ENCODE measurements at places on chromosomes 1 and 21.

GRCh38 chr1:19312782-19313635 is 883 bp downstream of the SLC66A1 start:
- no peak for DNase-seq

- DNase-seq = peak; percentile 49
Measured at GRCh38 chr1:31689854-31690253, 14.0 kb downstream of the COL16A1 start.

GRCh38 chr1:206419783-206420182 is 50.5 kb upstream of the IKBKE start:
- DNase-seq = no peak

- no peak for DNase-seq
Measured at GRCh38 chr1:164688791-164689190, 129.8 kb downstream of the PBX1 start.

- no peak for DNase-seq
Measured at GRCh38 chr1:100950781-100951180, 54.9 kb downstream of the SLC30A7 start.

DNA sequence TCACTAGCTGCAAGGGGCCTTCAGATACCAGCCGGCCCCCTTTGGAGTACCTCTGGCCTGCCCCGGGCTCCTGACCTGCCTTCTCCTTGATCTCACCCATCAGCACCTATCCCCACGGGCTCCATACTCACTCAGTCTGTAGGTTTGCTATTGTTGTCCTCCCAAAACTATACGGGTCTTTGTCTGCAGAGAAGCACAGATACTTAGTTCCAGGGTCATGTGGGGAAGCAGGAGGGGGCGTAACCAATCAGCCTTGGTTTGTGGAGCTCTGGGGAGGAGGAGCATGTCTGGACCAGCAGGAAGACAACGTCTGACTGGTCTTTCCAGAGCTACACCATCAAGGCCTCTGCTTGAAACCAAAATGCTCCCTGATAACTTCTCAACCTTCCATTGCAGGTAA is 15.2 kb downstream of the TMEM63A start:
- no peak for DNase-seq

DNA sequence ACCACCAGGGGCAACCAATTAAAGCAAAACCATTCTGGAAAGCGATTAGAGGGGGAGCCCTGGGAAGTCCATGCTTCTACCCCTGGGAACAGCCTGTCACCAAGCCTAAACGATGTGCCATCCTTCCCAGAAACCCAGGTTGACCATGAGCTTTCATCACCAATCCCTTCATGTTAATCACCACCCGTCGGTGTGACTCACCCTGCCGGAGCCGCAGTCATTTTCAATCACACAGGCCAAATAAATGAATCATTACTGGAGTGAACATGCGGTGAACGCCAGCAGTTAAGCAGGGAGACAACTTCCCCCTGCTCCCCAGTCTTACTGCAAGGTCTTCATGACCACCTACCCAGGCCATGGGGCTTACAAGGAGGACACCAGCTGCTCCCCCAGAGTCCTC is 308.8 kb downstream of the AJAP1 start:
- no peak for DNase-seq

All from suppressor macrophage treated with lipopolysaccharide for 4 hours (primary cell).